ENCODE measurements at places on chromosomes 16 and 17.

- DNase-seq, result no peak
These were observed 113.7 kb downstream of the USP32 start for GRCh38 chr17:60278237-60278636.

DNA sequence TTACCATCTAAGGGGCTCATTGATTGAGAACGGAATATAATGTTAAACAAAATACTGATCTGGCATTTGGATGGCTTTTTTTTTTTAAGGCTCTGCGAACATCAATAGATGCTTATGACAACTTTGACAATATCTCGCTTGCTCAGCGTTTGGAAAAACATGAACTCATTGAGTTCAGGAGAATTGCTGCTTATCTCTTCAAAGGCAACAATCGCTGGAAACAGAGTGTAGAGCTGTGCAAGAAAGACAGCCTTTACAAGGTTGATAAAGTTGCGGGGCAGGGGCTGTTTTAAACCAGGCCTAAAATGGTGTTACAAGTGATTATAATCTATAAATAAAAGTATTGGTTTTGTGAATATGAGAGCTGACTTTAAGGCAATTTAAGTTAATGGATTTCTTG, 22.3 kb downstream of the PTRH2 start:
- DNase-seq, result no peak

DNA sequence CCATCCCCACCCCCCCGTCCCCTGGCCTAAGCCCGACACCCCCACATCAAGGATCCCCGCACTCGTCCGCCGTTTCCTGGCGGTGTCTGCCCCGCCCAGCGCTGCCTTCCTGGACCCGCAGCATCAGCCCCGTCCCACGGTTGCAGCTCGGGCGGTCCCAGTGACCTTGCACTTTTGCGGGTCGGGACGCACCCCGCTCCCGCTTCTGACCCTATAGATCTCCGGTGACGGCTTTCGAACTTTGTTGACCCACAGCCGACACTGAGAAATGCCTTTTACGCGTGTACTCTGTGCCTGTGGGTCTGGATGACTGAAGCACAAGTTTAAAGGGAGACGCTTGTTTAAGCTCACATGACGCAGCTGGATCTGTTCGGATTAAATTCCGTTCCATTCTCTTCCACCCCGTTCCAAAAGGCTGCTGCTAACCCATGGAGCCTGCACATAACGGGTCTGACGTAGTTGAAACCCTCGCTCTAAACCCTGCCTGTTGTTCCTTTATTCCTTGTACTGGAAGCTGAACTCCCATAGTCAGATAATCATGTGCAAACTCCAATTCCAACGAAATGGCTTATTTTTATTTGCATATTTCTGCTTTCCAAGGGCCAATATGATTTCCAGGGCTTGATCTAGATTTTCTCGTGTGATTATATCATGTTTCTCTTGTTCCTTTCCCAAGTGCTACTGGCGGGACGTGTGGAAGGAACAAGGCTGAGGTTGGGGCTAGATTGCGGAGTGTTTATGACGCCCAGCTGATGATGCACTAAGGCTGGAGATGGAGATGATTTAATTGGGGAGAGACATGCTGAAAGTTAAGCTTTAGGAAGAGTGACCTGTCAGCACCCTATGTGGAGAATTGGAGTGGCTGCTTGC, 834 bp downstream of the FLYWCH1 start:
- DNase-seq, result no peak

DNA sequence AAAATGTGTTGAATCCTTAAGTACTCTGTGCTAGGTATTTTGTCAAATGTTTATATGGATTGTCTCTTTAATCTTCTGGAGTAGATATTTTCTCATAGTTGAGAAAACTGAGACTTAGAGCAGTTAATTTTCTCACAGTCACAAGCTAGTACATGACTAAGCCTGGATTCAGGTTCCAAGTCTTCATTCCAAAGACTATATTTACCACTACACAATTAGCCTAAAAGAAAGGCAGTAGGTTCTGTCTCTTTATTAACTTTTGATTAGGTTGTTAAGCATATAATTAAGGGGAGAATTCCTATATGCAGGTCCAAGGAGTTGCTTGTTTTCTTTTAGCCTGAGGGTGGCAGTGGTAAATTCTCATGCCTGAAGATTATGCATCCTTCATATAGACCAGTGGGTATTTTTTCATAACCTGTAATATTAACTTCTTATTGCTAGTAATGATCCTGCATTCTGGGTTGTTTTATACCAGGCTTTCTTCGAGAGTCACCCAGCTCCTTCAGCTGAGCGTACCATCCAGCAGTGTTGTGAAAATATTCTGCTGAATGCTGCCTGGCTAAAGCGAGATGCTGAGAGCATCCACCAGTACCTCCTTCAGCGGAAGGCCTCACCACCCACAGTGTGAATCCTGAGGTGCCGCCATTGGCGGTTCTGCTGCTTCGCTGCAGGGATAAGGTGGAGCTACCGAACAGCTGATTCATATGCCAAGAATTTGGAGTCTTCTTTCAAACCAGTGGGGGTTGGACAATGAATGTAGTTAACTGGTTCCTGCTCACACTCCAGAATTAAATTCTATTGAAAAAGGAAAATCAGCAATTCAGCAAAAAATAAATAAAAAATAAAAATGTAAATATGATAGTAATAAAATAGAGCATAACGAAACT, 28.2 kb upstream of the KPNB1 start:
- DNase-seq, result no peak

DNA sequence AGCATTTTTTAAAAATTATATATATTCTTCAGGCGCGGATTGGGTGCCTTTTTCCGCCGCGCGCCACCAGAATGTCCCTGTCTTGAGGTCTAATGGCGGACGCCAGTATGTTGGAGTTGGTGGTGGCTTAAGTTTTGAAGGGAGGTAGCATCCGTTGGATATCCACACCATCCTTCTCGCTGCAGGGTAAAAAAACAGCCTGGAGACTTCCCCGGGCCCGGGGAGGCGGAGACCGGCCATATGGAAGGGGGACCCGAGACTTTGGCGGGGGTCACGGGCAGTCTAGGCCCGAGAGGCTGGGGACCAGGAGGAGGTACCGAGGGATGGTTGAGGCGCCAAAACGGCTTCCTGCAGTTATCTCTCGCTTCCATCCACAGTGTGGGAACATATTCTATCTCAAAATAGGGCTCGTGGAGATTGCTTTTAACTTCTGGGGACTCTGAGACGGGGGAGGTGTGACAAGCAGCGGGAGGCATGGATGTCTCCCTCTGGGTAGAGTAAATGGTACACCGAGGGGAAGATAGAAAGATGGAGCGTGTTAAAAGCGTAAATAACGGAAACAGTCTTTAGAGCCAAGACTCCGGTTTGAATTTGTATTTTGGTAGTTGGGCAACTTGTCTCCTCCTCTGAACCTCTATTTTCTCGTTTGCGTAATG, at the start of gene SF3B3:
Gene SF3B3, plus strand, starts transcription at position 74 of the 656 bp plus-strand sequence. CDS start 2,841 bp downstream, outside the sequence.
- DNase-seq, result peak; percentile 45

DNA sequence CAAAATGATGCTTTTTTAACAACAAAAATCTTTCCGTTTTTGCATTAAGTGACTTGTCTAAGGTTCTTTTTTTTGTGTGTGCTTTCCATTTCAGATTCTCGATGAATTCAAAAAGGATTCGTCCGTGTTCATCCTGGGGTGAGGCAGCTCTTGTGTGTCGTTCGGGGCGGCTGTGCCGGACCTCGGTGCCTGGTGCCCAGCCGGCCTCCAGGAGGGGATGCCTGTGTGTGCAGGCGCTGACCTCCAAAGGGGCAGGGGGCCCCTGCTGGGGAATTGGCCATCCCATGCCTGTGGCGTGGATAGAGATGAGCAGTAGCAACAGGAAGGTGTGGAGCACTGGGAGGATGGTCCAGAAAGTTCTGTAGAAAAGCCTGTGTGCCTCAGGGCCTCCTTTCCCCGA, 101.7 kb downstream of the PLCG2 start:
- DNase-seq, result no peak

GRCh38 chr16:64478252-64478906, 643.5 kb downstream of the CDH11 start:
- DNase-seq, result no peak

DNA sequence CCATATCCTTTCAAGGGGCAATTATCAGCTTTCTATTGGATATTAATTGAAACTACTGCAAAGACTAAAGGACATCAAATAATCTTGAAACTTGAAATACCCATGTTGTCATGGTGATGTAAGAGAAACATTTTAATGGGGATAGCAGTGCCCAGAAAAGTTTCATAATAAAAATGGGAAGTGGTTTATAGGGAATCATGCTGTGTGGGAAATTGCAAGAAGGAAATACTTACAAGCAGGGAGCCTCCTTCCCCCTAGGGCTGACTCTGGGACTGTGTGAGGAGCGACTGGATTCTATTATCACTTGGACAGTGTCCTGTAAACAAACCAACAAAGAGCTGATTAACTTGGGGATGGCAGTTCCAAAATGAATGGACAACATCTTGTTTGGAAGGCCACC, 1393.1 kb upstream of the GOT2 start:
- no peak for DNase-seq

DNA sequence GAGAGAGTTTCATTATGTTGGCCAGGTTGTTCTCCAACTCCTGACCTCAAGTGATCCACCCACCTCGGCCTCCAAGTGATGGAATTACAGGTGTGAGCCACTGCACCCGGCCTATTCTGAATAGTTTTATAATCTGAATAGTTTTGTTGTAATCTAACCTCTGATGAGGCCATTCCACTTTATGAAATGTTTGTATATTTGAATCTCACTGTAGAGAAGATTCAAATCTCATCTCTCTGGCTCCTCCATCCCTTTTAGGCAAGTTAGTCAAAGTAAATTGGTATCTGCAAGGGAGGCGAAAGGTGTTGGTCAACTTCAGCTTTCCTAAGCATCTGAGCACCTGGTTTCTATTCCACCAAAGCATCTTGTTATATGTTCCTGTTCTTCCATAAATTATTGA, 131.2 kb downstream of the BRIP1 start:
- DNase-seq, result no peak

DNA sequence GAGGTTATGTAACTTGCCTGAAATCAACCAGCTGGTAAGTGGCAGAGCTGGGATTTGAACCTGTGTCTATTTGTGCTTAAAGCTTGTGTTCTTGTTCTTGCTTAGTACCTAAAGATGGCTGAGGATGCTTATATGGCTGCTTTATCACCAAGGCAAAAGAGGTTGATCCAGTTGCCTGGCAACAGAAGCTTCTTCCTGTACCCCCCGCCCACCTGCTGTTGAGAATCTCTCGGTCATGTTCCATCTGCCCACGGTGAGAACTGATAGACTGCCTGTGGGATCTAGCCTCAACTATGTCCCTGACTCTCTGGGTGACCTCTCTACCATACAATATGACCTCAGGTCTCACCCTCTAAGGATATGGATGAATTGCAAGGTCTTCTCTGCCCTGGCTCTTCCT, 60.7 kb downstream of the ABCC6 start:
- DNase-seq, result no peak

- no peak for DNase-seq
These were observed 13.4 kb downstream of the CCDC102A start for GRCh38 chr16:57522960-57523359.

DNA sequence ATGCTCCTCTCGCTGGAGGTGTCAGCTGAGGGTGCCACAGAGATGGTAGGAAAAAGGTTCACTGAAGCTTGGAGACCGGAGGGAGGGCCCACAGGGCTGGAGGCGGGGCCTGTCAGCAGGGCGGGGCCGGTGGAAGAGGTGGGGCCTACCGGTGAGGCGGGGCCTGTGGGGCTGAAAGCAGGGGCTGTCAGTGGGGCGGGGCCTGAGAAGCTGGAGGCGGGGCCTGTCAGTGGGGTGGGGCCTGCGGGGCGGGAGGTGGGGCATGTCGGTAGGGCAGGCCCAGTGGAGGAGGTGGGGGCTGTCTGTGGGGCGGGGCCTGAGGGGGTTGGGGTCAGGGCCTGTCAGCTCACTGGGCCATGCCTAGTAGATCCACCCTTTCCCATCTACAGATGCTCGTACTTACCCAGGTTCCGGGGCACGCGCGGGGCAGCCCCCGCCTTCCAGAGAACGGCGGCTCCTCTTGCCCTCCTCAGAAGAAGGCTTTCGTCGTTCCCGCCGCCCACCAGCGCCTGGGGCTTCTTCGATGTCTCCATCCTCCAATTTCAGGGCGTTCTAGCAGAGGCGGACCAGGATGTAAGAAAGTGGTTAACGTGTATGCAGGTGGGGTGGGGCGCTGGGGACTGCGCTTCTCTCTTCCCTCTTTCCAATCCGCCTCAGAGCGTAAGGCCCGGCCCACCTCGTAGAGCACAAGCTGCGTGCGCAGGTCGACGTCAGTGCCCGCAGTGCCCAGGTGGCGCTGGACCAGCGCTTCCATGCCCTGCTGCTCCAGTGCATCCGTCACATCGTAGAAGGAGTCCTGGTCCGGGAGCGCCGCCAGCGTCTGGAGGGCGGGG, 9.8 kb downstream of the TMEM208 start:
- peak; percentile 39 for DNase-seq

DNA sequence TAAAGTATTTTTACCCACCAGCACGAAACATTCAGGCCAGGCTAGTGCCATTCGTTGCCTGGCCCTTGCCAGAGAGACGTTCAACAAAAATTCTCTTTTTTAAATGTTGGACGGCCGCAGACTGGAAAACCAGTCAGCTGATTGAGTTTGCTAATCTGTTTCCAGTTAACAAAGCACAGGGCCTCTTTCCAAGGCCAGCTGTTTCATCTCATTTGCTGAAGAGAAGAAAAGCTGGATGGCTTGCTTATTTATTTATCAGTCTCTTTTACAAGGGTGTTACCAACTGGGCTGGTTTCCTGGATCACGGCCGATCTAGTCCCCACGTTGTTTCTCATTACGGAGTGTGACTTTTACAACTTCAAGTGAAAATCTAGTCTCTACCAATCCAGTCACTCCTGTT, 418.7 kb upstream of the DYNLRB2 start:
- no peak for DNase-seq

DNA sequence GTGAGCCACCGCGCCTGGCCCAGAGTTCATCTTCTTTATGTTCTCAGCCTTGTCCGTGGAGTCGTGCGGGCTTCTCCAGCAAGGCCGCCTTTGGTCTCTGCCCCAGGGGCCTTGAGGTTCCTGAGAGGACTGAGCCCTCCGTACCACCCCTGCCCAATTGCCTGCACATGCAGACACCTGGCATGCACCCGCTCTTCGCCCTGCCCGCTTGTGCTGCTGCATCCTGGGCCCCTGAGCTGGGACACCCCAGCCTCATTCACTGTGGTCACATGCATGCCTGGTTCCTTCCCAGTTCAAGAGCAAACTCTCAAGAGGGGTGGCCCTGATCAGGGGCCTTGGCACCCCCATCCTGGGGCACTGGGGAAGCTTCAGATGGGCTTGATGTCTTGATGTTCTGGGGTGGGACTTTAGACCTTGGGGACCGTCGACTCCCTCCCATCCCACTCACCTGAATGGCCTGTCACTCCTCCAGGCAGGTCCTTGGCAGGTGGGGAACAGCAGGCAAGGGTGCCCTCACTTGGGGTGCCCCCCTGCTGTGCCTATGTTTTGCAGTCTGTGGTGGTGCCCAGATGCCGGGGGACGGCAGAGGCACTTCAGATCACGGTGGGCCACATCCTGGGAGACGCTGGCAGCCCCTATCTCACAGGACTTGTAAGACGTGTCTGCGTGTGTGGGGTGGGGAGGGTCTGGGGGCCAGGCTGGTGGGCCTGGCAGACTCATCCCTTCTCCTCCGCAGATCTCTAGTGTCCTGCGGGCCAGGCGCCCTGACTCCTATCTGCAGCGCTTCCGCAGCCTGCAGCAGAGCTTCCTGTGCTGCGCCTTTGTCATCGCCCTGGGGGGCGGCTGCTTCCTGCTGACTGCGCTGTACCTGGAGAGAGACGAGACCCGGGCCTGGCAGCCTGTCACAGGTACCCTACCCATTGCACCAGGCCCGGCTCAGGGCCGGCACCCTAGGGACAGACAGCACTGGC, 12.7 kb upstream of the SPNS2 start:
- DNase-seq, result peak; percentile 37

GRCh38 chr17:41024697-41025096, 2.3 kb downstream of the KRTAP1-5 start:
- no peak for DNase-seq

Measured in stimulated activated CD4-positive, alpha-beta T cell treated with anti-CD3 and anti-CD28 coated beads, TNF-alpha, amount 100 ng/mL, for 1 hour (primary cell).